ENCODE measurements at places on chromosomes 7 and 10.
A peak's percentile ranks its signal among the peaks of the same experiment; 100 is the strongest.

- DNase-seq, result no peak
Observed at GRCh38 chr7:128381161-128381821, 19.8 kb upstream of the PRRT4 start.

- no peak for DNase-seq
Observed at GRCh38 chr10:6713716-6714115, 133.6 kb upstream of the PRKCQ start.

DNA sequence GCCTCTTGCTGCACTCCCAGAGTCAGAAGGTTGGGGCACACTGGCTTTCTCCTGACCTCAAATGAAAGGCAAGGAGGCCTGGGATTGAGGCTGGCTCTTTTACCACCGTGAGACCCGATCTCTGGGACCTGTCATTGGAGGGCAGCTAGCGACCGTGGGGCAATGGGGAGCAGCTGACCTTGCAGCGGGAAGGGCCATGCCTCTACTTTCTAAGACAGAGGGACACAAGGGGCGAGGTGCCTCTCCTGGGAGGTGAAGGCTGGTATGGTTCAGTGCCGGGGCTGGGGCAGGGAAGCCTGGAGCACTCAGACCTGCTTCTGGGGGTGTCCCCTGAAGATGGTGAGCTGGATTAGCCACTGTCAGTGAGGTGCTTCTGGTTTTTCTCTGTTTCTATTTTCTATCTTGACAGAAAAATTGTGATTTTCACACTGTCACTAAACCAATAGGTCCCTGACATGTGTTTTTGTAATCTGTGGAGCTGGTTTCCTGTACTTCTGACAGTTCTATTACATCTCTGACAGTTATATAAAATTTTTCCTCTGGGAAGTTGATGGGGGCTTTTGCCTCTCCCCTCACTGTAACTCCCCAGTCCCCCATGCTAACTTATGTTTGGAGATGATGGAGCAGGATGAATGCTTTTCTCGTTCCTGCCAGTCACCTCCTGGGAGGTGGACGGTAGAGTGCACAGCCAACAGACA is 340.8 kb downstream of the RPS24 start:
- DNase-seq, result no peak

DNA sequence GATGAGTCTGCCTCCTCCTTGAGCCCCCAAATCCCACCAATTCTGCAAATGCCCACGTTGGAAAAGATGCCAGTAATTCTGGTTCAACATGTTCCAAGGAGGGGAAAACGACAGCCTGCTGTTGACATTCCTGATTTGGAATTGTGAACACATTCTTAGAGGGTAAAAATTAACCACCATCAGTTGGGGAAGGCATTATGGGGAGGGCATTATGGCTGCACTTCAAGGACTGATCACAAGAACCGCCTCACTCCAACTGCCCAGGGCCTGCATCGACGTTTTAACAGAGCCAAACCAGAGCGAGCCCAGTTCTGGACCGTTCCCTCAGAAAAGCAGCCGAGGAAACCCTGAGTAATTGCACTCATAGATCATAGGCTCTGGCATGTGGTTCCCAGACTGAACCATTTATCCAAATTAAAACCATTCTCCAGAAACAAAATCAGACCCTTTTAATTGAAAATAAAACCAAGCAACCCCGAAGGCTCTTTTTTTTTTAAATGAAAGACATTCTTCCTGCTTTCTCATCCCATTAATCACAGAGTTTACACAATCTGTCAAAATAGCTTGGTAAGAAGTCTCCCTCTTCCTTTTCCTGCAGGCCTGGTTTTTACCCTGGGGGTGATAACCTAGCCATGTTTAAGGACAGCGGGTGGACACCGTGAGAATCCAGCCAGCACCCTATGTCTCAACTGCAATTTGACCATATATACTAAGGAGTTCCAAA is 8.0 kb downstream of the TNS3 start:
- no peak for DNase-seq

- no peak for DNase-seq
Observed at GRCh38 chr10:130036296-130037065, 72.4 kb upstream of the EBF3 start.

- DNase-seq, result no peak
Observed at GRCh38 chr10:120727001-120727400, 124.2 kb upstream of the WDR11 start.

- DNase-seq, result no peak
Observed at GRCh38 chr7:3951316-3952055, 650.4 kb downstream of the SDK1 start.

DNA sequence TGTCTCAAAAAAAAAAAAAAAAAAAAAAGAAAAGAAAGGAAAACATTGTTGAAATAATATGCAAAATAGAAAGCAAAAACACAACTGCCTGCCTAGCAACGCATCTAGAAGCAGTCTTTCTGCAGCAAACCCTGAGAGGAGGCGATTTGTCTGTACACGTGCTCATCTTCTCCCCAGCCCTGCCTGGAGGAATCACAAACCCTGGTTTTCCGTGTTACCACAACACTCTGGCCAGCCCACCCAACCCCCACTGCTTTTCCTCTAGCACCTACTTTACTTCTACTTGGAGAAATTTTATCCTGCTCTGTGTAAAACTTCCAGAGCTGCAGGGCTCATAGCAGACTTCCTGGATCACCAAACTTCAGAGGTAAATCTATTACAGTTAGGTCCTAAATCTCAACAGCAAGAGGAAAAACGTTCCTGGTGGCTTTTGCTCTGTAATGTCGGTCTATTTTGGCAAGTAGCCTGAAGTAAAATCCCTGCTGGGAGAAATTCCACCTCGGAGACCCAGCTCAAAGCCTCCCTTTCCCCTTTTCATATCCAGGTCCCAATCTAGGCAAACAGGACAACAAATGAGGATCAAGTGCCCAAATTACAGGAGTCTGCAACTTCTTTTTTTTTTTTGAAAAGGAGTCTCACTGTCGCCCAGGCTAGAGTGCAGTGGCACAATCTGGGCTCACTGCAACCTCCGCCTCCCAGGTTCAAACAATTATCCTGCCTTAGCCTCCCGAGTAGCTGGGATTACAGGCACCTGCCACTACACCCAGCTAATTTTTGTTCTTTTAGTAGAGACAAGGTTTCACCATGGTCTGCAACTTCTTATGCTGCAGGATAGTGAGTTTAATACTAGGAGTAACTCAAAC is 91.6 kb downstream of the DNMBP start:
- DNase-seq, result no peak

DNA sequence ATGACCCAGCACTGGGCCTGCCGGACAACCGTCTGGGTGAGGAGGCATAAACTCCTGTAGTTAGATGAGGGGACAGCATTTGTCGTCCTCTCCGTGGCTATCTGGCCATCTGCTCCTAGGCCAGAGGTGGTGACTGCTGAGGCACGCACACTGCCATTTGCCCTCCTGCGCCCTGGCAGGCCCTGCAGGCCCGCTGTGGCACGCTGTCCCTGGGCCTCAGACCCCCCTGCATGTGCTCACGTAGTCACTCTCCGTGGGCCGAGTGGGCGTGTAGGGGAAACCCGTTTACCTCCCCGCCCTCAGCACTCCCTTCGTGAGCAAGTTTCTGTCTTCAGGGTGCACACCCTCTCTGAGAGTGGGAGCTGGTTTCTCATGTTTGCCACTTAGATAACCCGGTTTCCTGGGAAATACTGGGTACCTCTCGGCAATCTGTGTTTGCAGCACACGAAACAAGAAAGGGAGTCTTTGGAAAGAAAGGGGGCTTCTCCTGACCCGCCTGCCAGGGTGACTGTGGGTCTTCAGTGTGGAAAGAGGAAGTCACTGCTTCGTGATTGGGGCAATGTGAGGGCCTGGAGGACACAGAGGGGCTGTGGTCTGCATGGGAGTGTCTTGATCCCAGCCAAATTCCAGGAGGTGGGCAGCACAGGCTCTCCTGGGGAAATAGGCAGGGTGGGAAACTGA is 10.8 kb downstream of the ADAMTS14 start:
- DNase-seq, result peak; percentile 64

- DNase-seq, result no peak
Observed at GRCh38 chr7:24609570-24609969, 36.3 kb downstream of the PALS2 start.

GRCh38 chr10:49115796-49116508 is 630 bp upstream of the VSTM4 start:
- no peak for DNase-seq

DNA sequence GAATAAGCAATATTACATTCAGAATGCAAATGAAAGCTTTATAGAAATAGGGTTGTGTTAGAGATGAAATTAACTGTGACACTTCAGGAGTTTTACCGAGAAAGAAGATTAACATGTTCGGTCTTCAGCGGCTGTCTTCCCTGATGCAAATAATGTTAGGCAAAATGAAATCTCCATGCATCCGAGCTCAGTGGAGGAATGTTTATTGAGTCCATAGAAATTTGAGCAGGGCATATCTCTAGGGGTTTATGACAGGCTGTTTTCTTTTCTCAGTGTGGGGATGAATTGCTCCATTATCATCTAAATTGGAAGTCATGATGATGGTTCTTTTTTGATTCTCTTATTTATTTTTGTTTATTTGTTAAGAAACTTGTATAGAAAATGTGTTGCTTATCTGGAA is 31.7 kb downstream of the DYNC1I1 start:
- DNase-seq, result no peak

GRCh38 chr7:45660201-45660900 is 86.2 kb downstream of the ADCY1 start:
- DNase-seq, result no peak

DNA sequence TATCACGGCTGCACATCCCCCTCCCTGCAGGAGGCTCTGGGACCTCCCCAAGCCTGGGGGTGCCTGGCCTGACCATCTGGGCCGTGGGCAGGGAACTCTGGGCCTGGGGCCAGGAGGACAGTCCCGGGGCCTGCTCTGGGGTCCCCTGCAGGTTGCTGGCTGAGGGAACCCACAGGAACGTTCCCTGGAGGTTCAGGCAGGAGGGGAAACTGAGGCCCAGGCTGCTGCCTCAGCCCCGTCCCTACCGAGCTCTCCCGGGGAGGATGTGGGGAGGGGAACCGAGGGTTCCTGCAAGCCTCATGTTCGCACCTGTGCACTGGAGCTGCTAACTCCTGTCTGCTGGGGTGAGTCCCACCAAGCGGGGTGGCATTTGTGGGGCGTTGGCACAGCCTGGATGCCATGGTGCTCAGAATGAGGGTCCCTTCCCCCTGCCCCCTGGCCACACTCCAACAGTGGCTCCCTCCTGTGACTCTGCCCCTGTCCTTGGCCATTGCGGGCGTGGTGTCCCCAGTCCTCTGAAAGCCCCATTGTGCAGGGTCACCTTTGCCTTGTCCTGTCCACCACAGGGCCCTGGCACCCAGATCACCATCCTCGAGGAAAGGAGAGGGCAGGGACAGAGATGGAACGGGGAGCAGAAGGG is 9.4 kb downstream of the ELFN1 start:
- DNase-seq, result peak; percentile 10

DNA sequence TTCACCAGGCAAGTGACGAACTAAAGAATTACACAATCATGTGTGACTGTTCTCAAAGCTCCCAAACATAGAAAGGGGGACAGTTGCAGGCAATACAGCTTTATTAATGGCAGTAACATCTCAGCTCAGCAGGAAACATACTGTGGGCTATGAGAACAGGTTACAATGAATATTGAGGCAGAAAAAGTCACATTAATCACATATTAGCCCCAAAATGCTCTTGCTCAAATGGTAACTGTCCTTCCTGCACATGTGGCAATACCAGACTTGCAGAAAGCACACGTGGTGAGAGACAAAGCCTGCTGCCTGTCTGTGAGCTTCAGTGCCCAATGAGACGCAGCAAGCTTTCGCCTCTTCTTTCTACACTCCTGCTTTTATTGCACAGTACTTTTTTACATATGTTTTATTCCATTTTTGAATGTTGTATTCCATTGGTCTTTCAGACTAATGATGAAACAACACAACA is 104.9 kb upstream of the ACBD5 start:
- DNase-seq, result no peak

DNA sequence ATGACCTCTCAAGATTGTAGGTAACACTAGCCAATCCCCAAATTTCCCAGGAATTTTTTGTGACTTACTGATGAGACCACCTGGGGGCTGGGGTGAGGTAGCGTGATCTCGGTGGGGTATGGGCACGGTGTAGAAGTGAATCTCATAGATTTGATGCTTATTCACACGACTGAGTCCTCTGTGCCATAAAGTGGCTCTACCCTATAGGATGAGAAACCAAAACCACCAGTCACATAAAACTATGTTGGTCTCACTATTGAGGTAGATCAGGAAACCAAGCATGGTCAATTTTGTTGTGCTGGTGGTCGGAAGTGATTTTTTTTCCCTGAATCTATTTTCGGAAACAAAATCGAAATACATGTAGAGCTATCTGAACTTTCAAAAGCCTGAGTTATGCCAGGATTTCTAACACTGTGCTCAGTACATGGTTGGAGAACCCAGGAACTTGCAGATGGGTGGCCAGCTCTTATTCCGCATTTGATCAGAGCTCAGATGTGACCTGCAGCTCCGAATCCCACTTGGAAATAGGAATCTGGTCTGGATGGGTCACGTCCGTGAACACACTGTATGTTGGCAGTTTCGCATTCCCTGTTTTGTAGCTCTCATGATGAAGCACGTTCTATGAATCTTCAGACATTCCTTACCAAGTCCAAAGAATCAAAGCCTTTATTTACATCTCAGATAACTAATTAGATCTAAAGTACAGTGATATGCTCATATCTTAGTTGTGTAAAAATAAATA is 261.5 kb downstream of the KLF6 start:
- no peak for DNase-seq

- no peak for DNase-seq
Observed at GRCh38 chr7:80218723-80219122, 84.1 kb downstream of the GNAI1 start.

DNA sequence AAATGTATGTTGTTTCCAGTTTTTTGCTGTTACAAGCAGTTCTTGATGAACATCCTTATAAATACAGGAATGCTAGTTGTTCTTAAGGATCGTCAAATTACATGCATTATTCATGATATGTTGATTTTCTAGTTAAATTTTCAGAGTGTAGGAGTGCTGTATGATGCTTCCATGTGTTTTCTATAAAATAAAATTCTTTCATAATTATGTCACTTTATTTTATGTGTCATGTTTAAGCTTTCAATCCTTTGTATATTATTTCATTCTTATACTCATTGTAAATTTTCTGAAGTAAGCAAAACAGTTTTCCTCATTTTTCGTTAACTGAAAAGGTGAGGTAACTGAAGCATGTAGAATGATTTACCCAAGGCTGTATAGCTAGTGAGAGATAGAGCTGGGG is 16.8 kb upstream of the MYPN start:
- DNase-seq, result no peak

DNA sequence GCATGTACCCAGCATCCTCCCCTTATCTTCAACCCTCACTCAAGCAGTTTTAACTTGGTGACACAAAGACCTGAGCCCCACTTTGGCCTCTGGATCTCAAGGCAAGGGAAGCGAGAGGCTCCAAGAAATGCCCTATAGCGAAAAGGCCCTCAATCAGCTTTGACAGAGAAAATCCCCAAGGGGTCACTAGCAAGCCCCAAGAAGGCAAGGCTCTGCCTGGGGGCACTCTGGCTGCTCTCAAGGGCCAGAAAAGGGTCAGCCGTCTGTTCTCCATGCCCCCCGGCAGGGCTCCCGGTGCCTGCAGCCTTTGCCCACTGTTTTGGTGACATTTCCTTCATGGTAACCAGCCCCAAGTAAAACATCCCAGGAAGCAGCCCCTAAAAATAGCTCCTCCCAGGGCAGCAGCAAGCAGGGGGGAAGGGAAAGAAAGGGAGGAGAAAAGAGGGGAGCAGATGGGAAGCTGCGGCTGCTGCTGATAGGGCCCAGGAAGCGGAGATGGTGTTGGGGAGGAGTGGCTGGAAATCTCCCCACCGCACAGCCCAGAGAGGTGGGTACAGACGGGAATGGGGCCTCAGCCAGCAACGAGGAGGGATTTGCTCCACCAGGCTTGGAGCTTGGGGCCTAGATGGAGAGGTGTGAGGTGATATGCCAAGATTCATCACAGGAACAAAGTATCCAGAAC is 7.1 kb downstream of the CAMK2G start:
- no peak for DNase-seq
